ENCODE measurements at places on chromosomes 11 and 22.

DNA sequence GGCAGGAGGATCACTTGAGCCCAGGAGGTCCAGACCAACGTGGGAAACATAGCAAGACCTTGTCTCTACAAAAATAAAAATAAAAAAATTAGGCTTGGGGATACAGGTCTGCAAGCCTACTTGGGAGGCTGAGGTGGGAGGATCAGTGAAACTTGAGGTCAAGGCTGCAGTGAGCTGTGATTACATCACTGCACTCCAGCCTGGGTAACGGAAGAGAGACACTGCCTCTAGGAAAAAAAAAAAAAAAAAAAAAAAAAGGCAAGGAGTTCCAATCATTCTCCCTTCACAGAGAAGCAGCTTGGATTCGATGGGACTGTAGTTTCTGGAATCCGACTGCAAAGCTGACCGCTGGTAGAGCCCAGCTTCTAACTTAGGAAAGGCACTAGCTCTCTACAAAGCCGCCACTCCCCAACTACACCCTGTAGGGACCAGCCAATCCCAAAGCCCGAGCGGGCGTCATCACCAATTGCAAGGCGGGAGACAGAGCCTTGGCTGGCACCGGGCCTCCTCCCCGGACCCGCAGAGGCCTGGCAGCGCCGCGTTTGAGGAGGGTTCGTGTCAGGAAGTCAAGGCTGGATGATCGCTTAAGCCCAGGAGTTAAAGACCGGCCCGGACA is 716 bp upstream of the DDB2 start:
- DNase-seq = peak; percentile 64

DNA sequence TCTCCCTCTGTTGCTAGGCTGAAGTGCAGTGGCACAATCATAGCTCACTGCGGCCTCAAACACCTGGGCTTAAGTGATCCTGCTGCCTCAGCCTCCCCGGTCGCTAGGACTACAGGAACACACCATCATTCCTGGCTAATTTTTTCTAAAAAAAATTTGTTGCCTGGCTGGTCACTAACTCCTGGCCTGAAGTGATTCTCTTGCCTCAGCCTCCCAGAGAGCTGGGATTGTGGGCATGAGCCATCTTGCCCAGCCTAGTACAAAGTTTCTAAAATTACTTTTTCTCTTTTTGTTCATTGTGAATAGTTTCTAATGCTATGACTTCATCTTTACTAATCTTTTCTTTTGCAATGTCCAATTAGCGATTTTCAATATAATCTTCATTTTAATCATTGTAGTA is 12.5 kb downstream of the RBM7 start:
- DNase-seq = no peak

DNA sequence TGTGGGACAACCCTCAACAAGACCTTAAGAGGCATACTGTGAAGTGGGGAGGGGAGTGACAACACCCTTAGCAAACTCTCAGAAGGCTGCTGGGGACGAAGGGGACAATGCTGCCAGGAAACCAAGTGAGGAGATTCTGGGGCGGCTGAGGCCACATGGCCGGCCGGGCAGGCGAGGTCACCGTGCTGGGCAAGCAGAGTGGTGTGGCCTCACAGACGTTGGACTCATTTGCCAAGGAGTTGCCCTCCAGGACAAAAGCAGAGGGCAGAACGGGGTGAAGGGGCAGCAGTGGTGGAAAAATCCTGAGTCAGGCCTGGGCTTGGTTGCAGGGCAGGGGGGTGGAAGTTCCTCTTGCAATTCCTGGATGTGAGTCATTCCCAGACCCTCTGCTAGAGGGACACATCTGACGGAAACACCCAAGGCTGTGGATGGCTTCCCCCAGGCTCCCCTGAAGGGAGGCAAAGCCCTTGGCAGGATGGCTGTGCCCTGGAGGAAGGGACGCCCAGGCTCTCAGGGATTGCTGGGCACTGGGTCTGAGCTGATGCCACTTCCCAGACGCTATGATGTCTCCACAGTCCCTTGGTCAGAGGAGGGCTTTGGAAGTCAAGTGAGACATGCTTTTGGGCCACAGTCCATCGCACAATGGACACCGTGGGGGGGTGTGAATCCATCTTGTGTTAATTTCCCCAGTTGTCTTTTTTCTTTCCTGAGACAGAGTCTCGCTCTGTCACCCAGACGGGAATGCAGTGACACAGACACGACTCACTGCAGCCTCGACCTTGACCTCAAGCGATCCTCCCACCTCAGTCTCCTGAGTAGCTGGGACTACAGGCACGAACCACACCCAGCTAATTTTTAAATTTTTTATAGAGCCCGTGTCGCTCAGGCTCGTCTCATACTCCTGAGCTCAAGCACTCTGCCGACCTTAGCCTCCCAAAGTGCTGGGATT is 16.2 kb upstream of the SHANK3 start:
- no peak for DNase-seq

GRCh38 chr11:72773696-72774095 is 20.2 kb downstream of the STARD10 start:
- DNase-seq = no peak

- DNase-seq = no peak
These were observed 128.8 kb downstream of the MED15 start for GRCh38 chr22:20636075-20636812.

GRCh38 chr11:37105427-37105826 is 507.4 kb upstream of the RAG2 start:
- DNase-seq = no peak

DNA sequence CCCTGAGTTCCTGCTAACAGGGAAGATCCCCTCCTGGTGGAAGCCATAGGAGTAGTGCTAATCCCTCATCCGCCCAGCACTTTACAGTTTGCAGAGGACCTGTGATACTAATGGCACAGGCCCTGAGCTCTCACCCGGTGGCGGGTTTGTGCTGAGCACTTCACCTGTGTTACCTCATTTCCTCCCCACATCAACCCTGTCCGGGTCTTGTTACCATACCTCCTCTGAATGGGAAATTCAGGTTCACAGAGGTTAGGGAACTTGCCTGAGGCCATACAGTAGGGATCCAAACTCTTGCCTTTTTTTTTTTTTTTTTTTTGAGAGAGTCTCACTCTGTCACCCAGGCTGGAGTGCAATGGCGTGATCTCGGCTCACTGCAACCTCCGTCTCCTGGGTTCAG is 25.2 kb downstream of the CAPN1 start:
- no peak for DNase-seq

- DNase-seq = no peak
These were observed 12.5 kb upstream of the CARD18 start for GRCh38 chr11:105152021-105152512.

DNA sequence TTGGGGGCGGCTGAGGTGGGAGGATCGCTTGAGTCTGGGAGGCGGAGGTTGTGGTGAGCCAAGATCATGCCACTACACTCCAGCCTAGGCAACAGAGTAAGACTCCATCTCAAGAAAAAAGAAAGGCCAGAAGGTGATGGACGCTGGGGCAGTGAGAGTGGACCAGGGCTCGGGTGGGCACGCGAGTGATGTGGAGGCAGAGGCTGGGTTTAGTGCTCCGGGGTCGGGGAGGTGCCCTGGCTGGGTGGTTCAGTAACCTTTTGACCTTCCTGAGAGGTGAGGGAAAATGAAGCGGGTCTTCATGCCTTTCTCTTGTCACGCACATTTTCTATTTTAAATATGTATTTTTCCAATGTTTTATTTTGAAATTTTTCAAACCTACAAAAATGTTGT is 45.1 kb downstream of the ST14 start:
- no peak for DNase-seq

DNA sequence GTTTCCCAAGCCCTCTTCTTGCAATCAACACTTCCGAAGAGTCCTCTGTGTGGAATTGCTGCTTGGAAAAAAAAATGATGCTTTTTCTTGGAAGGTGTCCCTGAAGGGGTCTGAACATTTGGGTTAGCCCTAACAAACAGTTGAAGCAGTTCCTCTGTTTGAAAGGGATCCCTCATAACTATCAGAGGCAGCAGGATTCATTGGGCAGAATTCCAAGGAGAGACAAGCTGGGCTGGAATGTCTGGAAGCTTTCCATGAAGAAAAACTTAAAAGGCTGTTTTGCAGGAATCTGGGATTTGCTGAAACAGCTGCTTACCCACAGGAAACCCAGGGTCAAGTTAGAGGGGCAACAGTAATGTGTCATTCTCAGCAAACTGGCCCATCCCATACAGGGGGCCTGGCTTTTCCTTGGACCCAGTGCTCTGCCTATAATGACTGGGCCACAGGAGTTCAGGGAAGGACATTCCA is 3.1 kb downstream of the CSNK2A3 start:
- DNase-seq = no peak

GRCh38 chr11:86676533-86677154 is 4.2 kb upstream of the ME3 start:
- DNase-seq = no peak

- no peak for DNase-seq
These were observed 39.0 kb upstream of the AKIP1 start for GRCh38 chr11:8871962-8872361.

DNA sequence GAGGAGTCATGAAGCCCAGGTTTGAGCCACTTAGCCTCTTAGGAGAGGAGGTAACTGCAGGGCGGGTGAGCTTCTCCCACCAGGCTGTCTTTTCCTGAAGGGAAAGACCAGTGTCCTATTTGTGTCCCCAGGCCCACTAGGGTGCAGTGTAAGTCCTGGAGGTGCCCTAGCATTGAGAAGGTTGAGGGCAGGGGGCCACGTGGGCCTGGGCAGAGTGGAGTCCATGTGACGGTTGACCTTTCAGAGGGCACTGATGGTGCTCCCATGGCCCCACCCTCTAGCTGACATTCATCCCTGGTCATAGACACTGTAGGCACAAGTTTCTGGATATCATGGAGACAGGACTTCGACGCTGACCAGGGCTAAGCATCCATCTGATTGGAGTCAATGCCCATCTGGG is 44.1 kb upstream of the TP53I11 start:
- no peak for DNase-seq

DNA sequence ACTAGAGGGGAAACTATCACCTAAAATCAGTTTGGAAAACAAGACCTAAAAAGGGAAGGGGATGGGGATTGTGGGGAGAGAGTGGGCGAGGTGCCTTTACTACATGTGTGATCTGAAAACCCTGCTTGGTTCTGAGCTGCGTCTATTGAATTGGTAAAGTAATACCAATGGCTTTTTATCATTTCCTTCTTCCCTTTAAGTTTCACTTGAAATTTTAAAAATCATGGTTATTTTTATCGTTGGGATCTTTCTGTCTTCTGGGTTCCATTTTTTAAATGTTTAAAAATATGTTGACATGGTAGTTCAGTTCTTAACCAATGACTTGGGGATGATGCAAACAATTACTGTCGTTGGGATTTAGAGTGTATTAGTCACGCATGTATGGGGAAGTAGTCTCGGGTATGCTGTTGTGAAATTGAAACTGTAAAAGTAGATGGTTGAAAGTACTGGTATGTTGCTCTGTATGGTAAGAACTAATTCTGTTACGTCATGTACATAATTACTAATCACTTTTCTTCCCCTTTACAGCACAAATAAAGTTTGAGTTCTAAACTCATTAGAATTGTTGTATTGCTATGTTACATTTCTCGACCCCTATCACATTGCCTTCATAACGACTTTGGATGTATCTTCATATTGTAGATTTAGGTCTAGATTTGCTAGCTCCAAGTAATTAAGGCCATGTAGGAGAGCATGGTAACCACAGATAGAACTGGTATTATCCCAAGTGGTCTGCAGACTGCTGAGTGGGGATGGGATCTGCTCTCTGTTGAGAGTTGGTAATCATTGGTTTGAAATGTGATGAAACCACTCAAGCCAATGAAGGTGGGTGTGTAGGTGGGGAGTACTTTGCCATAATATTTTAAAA is 3.6 kb downstream of the NEAT1 start:
- DNase-seq = no peak

DNA sequence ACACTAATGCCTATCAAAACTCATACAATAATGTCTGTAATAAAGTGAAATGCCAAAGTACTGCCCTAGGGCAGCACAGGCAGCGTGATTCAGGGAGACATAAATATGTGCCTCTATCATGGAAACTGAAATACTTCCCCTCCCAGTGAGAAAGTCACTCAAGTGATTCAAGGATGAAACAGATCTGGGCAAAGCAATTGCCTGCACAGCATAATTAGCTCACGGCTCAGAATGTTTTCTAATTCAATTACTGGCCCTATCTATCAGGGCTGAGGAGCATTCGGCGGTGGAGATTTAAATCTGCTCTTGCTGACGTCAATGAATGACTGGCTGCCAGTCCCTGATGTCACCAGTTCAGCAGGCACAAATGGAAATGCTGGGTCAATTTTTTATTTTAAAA is 27.7 kb upstream of the PPP2R1B start:
- DNase-seq = no peak

DNA sequence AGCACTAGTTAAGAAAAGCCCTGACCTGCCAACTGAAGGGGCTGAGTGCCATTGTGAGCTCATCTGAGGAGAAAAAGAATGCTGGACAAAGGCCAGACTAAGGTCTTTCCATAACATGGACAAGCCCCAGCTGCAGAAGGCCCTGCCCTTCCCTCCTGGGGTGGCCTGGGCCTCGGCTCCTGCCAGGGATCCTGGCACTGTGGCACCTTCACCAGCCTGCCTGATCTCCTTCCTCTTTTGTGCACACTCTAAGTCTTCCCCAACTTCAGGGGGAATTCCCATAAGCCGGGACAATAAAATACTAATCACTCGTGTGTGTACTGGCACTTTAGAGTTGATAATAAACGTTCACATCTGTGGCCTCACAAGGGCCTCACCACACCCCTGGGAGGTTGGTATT is 9.9 kb downstream of the TMPRSS13 start:
- no peak for DNase-seq

- DNase-seq = no peak
These were observed 793.3 kb downstream of the CNTN5 start for GRCh38 chr11:99814021-99814420.

GRCh38 chr11:1221848-1222311 is 986 bp upstream of the MUC5B start:
- DNase-seq = no peak

DNA sequence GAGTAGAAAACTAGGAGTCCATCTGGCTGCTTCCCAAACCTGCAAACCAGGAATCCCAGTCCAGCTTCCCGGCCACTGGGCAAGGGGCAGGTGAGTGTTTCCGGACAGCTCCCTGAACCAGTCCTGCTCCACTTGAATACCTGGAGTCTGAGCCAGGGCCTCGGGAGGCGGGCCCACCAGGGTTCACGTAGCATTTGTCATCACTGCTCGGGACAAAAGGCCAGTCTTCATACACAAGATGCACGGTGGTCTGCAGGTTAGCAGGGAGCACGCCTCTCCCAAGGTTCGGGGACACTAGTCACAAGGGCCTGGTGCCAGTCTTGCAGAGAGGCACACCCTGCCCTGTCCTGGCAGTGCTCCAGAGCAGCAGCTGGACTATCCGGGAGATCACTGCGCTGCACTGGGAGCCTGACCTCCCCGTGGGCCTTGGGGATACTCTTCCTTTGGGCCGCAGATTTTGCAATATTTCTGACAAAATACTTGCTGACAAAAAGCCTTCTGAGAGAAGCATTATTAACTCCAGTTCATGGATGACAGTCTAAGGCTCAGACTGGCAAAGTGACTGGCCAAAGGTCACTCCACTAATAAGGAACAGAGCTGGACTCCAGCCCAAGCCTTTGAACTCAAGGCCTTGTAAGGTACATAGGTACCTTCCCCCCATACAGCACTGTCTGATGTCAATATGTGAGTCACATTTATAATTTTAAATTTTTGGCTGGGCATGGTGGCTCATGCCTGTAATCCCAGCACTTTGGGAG is 25.1 kb downstream of the CD6 start:
- no peak for DNase-seq
